Mucosa of descending colon (tissue), 3 donors: ENCODE measurements at places on chromosomes 16 and 17. TPM values are rescaled to one million over a fixed set of nuclear protein-coding genes. Genes with fewer than 3 reads are reported as not detected.

The C16orf54 gene
- total RNA-seq: 3.4 TPM

- DNase-seq: no peak
Measured at GRCh38 chr17:81599719-81600486, 37.0 kb downstream of the NPLOC4 start.

- DNase-seq: peak; percentile 69
Measured at GRCh38 chr16:52451971-52452421, 94.9 kb downstream of the TOX3 start.

GRCh38 chr17:28397687-28398279, 8.2 kb downstream of the SLC46A1 start:
- DNase-seq: no peak

GRCh38 chr17:6186998-6187397, 116.8 kb downstream of the WSCD1 start:
- DNase-seq: no peak

DNA sequence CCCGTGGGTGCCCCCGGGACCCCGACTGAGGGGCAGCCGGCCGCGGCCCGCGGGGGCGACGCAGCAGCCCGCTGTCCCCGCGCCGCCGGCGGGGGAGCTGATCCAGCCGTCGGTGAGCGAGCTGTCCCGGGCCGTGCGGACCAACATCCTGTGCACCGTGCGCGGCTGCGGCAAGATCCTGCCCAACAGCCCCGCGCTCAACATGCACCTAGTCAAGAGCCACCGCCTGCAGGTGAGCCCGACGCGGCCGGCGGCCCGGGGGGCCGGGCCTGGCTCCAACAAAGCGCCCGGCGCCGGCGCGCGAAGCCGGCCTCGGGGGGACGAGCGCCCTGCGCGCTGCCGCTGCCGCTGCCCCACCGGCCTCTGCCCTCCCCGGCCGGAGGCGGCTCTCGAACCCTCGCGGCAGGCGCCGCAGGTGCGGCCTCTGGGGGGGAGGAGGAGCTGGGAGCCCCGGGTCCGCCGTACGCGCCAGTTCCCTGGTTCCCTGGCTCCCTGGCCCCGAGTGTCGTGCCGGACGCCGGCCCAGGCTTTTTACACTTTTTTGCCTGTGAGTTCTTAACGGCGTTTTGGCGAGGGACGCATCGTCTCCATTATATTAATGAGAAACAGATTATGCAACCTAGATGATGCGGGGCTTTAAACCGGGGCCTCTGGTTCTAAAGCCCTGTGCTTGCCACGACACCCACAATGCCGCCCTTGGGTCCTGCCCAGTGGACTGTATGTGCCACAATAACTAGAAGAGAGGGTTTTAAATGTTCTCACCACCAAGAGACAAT, 521 bp downstream of the ATMIN start:
- peak; percentile 73 for DNase-seq
